Activated gamma-delta T cell (primary cell): ENCODE measurements at places on chromosomes 16 and 17.

- DNase-seq, result no peak
These were observed 100.7 kb downstream of the SOCS1 start for GRCh38 chr16:11155284-11155806.

DNA sequence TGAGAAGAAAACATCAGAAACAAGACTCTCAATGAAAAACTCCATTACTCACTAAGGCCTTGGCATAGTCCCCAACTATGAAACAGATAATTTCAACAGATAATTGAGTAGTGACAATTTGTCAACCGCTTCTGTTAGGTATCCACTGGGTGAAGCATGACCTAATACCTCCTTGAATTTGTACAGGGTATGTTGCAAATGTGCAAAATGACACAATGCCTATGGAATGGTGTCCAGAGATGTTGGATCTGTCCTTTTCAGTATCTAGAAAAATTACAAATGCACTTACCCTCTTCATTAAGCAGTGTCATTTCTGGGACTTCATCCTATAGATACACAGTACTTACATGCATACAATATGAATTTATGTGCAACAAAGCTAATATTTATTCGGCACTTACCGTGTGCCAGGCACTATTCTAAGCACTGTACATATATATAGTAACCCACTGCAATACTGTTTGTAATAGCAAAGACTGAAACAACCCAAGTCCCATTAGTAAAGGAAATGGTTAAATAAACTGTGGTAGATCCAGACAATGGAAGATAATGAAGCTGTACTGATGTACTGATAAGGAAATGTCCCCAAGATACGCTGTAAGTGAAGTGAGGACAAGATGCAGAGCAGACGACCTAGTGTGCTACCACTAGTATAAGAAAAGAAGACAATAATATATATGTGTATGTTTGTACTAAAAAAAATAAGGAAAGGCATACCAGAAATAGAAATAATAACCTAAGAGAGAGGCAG, 21.4 kb upstream of the SLC6A4 start:
- no peak for DNase-seq

GRCh38 chr17:9200699-9201359, 179.5 kb downstream of the NTN1 start:
- no peak for DNase-seq

DNA sequence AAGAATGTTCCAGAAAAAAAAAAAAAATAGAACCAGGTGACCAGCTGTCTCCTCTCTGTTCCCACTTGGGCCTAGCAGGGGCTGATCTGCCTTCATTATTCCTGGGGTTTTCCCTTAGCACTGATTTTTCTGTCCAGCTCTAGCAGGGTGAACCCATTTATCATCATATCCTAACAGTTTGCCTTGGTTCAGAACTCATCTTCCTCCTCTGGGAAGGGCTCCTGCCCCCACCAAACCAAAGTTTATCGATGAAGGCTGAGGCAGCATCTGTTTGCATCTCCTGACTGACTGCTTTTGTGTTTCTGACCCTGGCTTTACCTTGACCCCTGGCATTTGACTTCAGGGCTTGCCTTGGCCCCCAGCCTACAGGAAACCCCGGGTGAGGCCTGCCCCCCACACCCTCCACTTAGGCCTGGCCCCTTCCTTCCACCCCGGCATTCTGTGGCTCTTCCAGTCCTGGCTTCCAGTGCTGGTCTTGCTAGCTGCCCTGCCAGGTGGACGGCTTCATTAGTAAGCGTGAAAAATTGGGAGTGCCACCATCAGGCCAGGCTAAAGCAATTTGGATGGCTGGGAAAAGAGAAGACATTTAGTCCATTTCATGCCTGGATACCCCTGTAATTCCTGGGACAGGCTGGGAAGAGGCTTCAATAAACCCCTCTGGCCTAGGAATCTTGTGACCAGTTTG, 164.9 kb downstream of the CCDC182 start:
- no peak for DNase-seq

- no peak for DNase-seq
These were observed 217.6 kb upstream of the KCNJ16 start for GRCh38 chr17:69857412-69857835.

- no peak for DNase-seq
These were observed 547 bp downstream of the PLCD3 start for GRCh38 chr17:45131616-45132319.

DNA sequence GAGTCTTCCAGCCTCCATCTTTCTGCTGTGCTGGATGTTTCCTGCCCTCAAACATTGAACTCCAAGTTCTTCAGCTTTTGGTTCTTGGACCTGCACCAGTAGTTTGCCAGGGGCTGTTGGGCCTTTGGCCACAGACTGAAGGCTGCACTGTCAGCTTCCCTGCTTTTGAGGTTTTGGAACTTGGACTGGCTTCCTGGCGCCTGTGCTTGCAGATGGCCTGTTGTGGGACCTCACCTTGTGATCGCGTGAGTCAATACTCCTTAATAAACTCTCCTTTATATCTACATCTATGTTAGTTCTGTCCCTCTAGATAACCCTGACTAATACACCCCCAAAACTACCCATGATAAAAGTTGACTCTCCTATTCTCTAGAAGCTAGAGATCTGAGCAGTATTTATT, 7.6 kb upstream of the CD300A start:
- no peak for DNase-seq

DNA sequence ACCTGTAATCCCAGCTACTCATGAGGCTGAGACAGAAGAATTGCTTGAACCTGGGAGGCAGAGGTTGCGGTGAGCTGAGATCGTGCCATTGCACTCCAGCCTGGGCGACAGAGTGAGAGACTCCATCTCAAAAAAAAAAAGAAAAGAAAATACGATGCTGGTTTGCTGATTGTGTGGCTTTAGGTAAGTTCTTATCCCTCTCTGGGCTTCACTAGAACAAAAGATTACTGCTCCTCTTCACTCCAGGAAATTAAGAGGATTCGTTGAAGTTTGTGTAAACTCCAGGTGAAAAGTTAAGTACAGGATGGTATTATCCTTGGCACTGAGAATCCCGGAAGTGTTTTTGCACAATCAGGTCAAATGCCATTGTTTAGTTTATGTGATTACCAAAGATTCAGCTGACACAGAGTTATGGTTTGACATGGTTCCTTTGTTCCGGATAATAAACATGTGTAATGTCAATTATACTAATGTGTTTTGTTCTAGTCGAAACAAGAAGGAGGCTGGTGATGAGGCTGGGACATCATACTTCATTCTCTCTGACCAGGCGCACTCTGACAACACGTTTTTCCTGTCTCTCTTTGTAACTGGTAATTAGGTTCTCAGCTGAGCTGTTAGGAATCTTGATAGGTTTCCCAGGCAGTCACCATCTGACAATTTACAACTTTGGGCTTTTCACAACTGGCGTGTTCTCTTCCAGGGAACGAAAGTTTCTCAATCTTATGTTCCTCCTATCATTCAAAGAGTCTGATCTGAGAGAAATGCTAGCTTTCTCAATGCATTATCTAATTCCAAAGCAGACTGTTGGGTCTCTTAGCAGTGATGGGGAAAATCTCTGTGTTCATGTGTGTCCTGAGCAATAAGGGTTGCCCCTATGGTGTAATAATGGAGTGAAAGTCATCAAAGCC, 10.8 kb upstream of the TAOK1 start:
- DNase-seq, result no peak

DNA sequence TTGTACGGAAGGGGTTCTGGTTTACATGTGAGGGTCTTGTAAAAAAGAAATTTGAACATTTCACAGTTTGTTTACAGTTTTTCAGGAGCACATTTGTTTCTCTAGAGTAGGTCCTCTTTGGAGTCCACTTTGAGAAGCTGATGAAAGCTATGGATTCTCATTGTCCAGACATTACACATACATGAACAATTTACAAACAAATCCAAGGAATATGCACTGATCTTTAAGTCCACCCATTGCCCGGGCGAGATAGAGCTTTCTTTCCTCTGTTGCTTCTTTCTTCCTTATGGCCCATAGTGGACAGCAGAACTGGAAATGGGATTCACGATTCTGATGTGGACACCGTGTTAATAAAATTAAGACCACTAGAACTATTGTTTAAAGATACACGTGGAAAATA, 1.9 kb downstream of the DCAF7 start:
- DNase-seq, result no peak

GRCh38 chr17:55200904-55201303, 63.9 kb upstream of the HLF start:
- DNase-seq, result no peak

DNA sequence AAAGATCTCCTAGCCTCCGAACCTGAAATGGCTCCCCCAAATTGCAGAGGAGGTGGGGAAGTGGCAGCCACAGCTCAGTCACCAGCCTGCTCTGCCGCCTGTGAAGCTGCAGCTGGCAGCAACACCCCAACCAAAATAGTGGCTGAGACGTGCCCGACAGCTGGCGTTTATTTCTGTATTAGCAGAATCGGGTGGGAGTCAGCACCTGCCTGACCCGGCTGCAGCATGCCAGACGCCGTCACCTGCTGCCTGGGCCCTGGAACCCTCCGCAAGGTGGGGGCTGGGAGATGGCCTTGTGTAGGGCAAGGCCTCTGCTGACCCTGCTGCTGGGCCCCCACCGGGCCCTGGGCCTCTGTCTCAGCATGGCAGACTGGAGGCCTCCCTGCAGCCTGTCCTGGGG, 17.5 kb upstream of the PABPN1L start:
- no peak for DNase-seq

- DNase-seq, result no peak
These were observed 30.4 kb upstream of the PITPNA start for GRCh38 chr17:1592751-1593629.

- no peak for DNase-seq
These were observed 221.8 kb downstream of the SPECC1 start for GRCh38 chr17:20230924-20231323.

- no peak for DNase-seq
These were observed at the start of gene NLGN2 for GRCh38 chr17:7407485-7408251. Gene NLGN2 (plus strand): TSS chr17:7407845. CDS start chr17:7408256, 411 bp downstream.

GRCh38 chr17:51653878-51654277, 393.5 kb downstream of the UTP18 start:
- DNase-seq, result no peak

- DNase-seq, result no peak
These were observed 176.8 kb upstream of the ASIC2 start for GRCh38 chr17:33469911-33470310.

GRCh38 chr17:44971776-44972483, 3.8 kb upstream of the C1QL1 start:
- DNase-seq, result no peak

GRCh38 chr16:74999609-75000480, 1.0 kb downstream of the ZNRF1 start:
- DNase-seq, result no peak

GRCh38 chr16:48197294-48197693, 41.5 kb upstream of the ABCC12 start:
- DNase-seq, result no peak

GRCh38 chr17:31631766-31632165, 227.3 kb downstream of the COPRS start:
- no peak for DNase-seq

DNA sequence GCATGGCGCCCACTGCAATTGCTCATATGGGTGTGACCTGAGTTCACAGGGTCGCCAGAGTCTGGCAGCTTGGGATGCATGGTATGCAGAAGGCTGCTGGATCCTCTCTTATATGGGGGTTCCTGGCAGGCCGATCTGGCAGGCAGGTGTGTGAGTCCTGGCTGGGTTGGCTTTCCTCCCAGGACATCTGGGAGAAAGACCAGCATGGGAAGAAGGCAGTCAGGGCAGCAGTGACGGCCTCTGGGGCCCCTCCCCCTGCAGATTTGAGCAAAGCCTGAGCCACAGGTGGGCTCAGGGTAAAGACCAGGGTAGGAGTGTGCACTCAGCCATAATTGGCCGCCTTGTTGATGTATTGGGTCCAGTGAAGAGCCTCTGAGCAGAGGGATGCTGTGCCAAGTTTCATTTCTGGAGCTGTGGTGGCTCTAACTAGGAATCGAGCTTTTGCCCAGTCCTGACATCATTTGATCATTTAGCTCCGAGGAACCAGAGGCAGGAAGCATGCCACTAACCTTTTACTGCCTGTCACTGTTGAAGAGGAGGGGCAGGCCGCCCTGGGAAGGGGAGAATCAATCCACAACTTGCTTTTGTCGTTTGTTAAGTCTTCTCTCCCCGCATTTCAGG, 174.3 kb downstream of the CCDC182 start:
- no peak for DNase-seq

- no peak for DNase-seq
These were observed 158.8 kb downstream of the AATF start for GRCh38 chr17:37107406-37108083.

GRCh38 chr17:17515934-17516930, 20.0 kb upstream of the RASD1 start:
- DNase-seq, result no peak

DNA sequence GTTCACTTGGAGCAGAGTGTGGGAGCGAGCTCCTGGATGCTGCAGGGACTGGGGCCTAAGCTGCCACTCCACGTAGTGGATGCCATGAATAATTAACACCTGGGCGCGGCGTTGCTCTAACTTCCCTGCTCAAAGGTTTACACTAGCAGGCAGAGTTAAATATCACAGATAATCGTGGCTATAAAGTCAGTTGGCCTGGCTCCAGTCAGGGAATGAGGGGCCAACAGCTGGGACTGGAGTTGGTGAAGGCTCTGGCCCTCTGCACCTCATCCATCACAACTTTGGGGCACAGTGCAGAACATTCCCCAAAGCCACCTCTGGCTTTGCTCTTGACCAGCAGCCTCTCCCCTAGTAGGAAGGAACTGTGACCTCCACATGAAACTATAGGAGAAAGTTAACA, 10.9 kb downstream of the HOXB4 start:
- DNase-seq, result no peak

DNA sequence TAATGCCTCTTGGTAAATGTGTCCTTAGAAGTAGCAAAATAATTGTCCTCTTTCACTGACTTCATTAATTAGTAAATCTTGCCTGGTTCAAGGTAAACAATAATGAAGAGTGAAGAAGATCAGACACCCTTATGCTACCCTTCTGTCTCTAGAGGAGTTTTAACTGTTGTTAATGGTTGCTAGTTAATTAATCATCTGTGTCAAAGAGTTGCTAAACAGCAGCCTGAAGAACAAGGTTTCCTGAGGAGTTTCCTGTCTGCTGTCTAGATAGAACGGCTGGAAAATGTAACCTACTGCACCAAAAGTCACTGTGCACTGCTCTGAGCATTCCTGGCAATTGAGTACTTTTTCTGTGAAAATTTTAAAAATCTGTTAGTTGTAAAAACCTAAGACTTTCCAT, 131.3 kb downstream of the NLK start:
- no peak for DNase-seq

- DNase-seq, result no peak
These were observed 98.8 kb upstream of the METRNL start for GRCh38 chr17:82980632-82981031.

DNA sequence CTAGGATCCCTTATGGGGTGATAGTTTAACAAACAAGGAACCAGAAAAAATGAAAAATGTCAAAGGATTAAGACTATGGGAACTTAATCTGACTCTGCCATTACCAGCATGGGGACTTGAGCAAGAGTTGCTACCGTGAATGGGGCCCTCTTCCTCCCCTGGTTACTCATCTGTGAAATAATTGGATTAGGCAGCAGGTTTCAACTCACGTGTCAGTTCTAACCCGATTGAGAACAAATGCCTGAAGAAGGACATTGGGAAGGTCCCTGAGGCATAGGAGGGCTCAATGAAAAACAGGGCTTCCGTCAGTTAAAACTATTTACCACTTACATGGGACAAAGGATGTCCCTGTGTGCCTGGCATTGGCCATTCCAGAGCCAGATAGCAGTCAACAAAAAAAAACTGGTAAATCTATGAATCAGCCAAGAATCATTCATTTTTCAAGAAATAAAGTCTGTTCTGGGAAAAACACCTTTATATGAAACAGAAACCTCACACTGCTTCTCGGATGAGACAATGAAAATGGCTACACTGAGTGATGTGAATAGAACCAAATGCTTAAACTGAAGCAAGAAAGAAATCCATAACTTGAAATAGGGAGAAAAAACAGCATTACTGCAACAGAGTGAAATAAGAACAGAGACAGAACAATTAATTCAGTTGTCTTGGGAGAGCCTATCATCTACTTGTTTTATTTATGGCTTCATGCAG, 104.3 kb downstream of the ADAMTS18 start:
- no peak for DNase-seq
